ENCODE measurements at places on chromosomes 16 and 17. TPM values are rescaled to one million over a fixed set of nuclear protein-coding genes. Genes with fewer than 3 reads are reported as not detected.

The FOXF1 gene
- not detected for total RNA-seq

The GAS2L2 gene
- total RNA-seq = not detected

The TSNAXIP1 gene
- total RNA-seq = 1.1 TPM

The GNG13 gene
- not detected for total RNA-seq

The LASP1 gene
- total RNA-seq = 121 TPM

The NCOR1 gene
- 112 TPM for total RNA-seq

The NPW gene
- 7.1 TPM for total RNA-seq

The MYOCD gene
- total RNA-seq = 0.17 TPM

The GPR179 gene
- not detected for total RNA-seq

The FBXW10B gene
- not detected for total RNA-seq

The MYCBPAP gene
- total RNA-seq = 1.7 TPM

The SMIM5 gene
- 0.20 TPM for total RNA-seq

The KRT24 gene
- not detected for total RNA-seq

The SRL gene
- total RNA-seq = not detected

The ADORA2B gene
- total RNA-seq = 3.1 TPM

The STH gene
- total RNA-seq = not detected

The AP1G1 gene
- 79.2 TPM for total RNA-seq

The SLC13A2 gene
- not detected for total RNA-seq

The CLDN9 gene
- total RNA-seq = 1.3 TPM

The TUFM gene
- 208 TPM for total RNA-seq

The RTN4RL1 gene
- 0.18 TPM for total RNA-seq

The CYLD gene
- 12.5 TPM for total RNA-seq

The IL17C gene
- total RNA-seq = 0.29 TPM

The SULT1A1 gene
- total RNA-seq = 5.0 TPM

The ZDHHC1 gene
- 3.0 TPM for total RNA-seq

The CA4 gene
- 1.7 TPM for total RNA-seq

The C17orf50 gene
- total RNA-seq = not detected

The MC1R gene
- 4.7 TPM for total RNA-seq
